RWPE2 (cell line): ENCODE measurements at places on chromosomes 5 and 9.

DNA sequence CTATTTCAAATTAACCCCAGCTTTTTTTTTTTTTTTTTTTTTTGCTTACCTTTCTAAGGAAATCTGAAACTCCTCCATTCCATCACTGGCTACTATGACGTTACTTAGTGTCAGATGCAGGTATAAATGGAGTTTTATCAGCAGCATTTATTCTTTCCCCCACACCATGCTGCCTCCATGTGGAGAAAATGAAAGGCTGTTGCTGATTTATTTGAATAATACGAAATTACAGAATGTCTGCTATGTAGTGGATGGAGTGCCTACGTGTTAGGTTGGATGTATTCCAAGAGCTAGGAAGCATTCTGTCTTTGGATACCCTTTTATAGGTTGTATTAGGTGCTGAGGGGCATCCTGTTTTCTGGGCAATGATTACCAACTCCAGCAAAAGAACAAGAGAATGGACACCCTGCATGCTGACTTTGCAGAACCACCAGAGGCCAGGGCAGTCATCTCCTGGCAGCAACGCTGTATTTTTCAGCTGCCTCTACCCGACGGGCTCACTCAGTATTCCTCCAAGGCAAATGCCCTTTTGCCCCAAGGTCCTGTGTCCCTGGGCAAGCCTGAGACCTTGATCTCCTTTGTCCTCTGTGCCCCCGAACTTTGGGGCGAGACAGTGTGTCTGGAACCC lies 199.5 kb downstream of the ALDH1A1 start:
- no peak for DNase-seq

DNA sequence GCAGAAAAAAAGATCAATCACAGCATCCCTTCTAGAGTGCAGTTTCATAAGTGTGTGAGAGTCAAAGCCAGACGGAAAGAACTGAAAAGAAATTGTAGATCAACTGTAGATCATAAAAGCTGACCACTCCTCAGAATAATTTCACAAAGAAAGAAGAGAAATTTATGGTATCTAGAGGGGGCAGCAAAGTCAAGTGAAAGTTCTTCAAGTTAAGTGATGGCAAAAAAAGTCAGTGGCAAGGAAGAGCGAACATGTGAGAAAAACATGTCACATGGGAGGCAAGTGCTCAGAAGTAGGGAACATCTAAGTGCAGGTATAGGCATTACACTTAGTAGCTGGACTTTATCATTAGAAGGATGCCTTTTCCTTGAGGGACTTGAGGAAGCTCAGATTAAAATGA lies 245.1 kb upstream of the ISL1 start:
- DNase-seq, result no peak

- DNase-seq, result no peak
Observed at GRCh38 chr9:121744002-121744686, 92.7 kb downstream of the DAB2IP start.

DNA sequence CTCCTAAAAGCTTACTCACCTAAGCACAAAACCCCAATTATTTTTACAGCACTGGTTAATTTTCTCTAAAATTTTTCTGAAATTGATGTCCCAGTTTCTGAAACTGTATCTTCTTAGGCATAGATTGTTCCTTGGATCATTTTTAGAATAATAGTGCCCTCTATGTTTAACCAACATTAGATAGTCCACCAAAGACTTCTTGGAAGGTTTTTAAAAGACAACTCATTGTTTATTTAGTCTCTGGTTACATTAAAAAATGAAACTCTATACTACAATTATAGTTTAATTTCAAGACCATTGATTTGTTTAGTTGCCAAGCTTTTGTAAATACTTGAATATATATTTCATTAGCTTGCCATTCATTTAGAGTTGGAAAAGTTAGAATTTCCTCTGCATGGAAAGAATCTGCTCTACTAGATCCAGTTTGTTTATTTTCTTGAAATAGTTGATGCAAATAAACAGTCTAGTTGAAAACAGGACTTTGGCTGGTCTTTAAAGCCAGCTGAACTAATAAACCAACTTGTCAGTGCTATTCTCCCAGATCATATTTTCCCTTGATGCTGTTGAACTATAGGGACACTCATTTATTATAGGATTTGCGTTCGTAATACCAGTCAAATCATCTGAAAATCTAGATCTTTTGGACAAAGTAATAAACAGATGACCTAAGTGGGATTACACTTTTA lies 990.5 kb downstream of the TLE1 start:
- DNase-seq, result no peak

DNA sequence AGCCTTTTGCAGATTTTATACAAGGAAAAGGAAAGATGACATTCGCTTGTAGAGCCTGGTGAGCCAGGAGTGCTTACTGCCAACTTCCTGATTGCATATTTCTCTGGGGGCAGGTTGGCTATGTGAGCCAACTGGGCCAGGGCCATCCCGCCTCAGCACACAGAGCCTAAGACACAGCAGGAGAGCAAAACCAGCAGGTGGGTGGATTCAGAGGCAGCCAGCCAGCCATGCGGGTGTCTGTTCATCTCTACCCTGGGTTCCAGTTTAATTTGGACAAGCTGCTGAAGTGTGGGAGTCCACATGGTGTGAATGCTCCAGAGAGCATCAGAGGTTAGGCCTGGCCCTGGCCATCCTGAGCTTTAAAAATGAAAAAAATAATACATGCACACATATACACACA lies 291.4 kb downstream of the ARHGEF28 start:
- no peak for DNase-seq

- peak; percentile 26 for DNase-seq
Observed at GRCh38 chr9:133770076-133770777, 32.1 kb upstream of the SARDH start.

DNA sequence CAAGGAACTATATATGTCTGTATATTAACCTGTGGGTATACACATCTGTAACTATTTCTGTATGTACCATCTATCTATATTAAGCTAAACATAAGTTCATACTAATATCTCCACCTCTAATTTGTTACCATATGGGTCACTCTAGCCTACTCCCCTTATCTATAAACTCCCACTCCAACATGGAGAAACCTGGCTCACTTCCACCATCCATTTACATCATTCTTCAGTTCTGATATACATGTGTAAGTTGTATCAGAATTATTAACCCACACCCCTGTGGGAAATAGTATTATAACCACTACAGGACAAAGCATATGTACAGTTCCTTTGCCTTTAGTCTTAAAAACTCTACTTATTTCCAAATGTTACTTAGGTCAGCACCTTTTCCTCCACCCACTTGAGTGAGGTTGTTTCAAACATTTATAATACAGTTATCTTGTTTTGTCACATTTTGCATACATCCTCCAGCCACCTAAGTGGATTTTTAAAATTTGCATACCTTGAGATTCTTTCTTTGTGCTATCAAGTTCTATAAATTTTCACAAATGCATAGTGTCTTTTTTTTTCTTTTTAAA lies 10.6 kb downstream of the NDFIP1 start:
- DNase-seq, result no peak

GRCh38 chr9:136385015-136385414 lies 11.5 kb upstream of the CARD9 start:
- DNase-seq, result no peak
